Stimulated activated CD4-positive, alpha-beta T cell treated with anti-CD3 and anti-CD28 coated beads, Interleukin-2, amount 100 ng/mL, for 48 hours (primary cell): ENCODE measurements at places on chromosomes 2 and 18.

GRCh38 chr2:45242161-45242741 is 233.0 kb upstream of the SIX2 start:
- no peak for DNase-seq

DNA sequence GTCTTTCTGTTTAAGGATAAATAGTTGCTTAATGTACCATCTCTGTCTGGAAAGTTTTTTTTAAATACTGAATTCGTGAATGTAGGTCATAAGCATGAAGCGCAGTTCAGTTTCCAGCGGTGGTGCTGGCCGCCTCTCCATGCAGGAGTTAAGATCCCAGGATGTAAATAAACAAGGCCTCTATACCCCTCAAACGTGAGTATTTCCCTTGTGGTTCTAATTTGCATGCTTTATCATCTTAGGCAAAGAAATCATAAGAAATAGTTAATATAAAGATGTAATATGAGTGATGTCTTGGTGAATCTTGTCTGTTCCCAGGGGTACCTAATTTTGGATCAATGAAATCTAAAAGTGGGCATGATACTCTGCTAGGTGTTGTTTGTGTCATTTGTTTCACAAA is 1.5 kb downstream of the NDC80 start:
- DNase-seq, result no peak

- DNase-seq, result no peak
Measured at GRCh38 chr2:7592618-7593140, 675.5 kb downstream of the RNF144A start.

DNA sequence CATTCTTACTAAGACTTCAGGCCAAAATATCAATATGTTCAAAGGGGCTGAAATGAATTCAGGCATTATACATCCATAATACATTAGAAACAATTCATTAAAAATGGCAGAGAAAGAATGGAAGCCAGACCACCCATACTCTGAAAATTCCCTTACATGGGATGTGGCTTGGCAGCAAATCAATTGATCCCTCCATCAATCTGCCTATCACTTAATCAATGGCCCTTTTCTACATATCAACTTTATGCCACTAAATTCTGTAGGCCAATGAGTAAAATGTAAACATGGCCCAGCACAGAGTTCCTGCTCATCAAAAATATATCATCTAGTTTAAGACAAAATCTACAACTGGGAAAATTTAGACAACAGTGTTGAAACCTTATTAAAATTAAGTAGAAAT is 41.8 kb upstream of the SLC14A2 start:
- DNase-seq, result no peak

DNA sequence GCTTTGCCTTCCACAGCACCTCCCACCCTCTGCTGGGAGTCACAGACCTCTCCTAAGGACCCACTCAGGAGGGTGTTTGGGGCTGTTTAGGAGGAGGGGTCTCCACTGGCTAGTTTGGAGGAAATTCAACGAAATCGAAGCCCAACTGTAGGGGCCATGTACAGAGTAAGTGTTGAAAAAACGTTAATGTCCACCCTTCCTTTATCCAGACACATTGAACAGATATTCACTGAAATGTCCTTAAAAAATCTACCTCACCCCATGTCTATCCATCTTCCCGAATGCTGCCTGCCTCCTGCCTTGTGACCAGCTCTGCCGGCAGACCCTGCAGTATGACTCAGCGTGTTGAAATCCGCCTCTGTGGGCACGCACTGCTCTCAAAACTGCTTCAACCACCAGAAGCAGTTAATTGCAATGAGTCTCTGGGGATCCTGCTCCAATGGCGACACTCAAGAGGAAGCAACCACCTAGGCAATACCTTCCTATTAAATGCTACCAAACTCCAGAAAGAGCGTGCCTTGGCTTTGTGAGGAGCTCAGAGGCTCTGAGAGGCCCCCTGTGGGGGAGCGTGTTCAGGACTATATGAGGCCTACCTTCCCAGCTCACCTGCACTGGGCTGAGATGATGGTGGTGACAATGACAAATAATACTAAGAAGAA is 61.4 kb upstream of the RTN4 start:
- no peak for DNase-seq

DNA sequence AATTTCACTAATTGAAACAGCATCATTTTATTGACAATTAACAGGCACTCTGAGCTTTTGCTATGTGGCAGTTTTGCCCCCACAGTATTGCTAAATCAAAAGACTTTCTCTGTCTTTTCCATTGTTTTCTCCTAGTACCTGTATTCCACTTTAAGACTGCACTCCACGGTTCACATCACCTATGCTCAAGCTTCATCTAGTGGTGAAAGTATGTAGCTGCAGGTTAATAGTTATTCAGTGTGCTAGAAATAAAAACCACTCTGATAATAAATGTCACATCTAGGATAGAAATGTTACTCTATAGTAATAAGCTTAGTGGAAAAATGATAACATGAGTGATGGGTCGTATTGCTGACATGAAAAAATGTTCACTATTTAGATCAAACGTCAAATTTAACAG is 24.6 kb downstream of the ARL6IP6 start:
- no peak for DNase-seq

GRCh38 chr2:240169486-240170353 is 29.3 kb upstream of the OTOS start:
- no peak for DNase-seq

GRCh38 chr2:134275058-134275862 is 21.4 kb downstream of the MGAT5 start:
- no peak for DNase-seq

- no peak for DNase-seq
Measured at GRCh38 chr2:82494739-82495138, 1964.3 kb downstream of the SUCLG1 start.
